ENCODE measurements at places on chromosomes 2 and 18. TPM values are rescaled to one million over a fixed set of nuclear protein-coding genes. Genes with fewer than 3 reads are reported as not detected.

ANAPC1 gene
- 41.5 TPM for total RNA-seq

FOXD4L1 gene
- total RNA-seq: under 0.01 TPM

PLGLB2 gene
- 0.63 TPM for total RNA-seq

CFC1 gene
- total RNA-seq: not detected

CNTNAP5 gene
- total RNA-seq: not detected

RGPD4 gene
- total RNA-seq: not detected

CRYGD gene
- total RNA-seq: not detected

UGT1A6 gene
- not detected for total RNA-seq

ZNF521 gene
- total RNA-seq: 17.0 TPM

THADA gene
- total RNA-seq: 40.4 TPM

CD28 gene
- not detected for total RNA-seq

IL18R1 gene
- 1.0 TPM for total RNA-seq

CDKL4 gene
- 4.3 TPM for total RNA-seq

SPP2 gene
- 0.16 TPM for total RNA-seq

NMUR1 gene
- total RNA-seq: 0.09 TPM

AFF3 gene
- 0.34 TPM for total RNA-seq

RPRM gene
- total RNA-seq: 0.16 TPM

CLEC4F gene
- not detected for total RNA-seq

ABCA12 gene
- 0.09 TPM for total RNA-seq

CROCC2 gene
- 0.26 TPM for total RNA-seq

ZNF892 gene
- 4.4 TPM for total RNA-seq

TMEM200C gene
- 0.43 TPM for total RNA-seq

SCN2A gene
- total RNA-seq: 10.9 TPM

COLEC12 gene
- 144 TPM for total RNA-seq

NAT8 gene
- total RNA-seq: not detected

AGFG1 gene
- 14.3 TPM for total RNA-seq

HOXD9 gene
- not detected for total RNA-seq

INPP5D gene
- total RNA-seq: 1.3 TPM

OTX1 gene
- 0.32 TPM for total RNA-seq

C2orf80 gene
- total RNA-seq: not detected

KLHL30 gene
- total RNA-seq: 0.09 TPM

VIL1 gene
- not detected for total RNA-seq

RIT2 gene
- not detected for total RNA-seq

UGT1A8 gene
- not detected for total RNA-seq

PLEKHH2 gene
- 4.4 TPM for total RNA-seq

ADD2 gene
- total RNA-seq: not detected

AQP4 gene
- not detected for total RNA-seq

Data from bronchial smooth muscle cell (primary cell).